NCI-H187 (cell line): ENCODE measurements at places on chromosomes 4 and X.

- no peak for DNase-seq
Measured at GRCh38 chrX:32966821-32967355, 244.5 kb downstream of the DMD start.

GRCh38 chr4:146495269-146495668, 26.5 kb downstream of the SLC10A7 start:
- DNase-seq = no peak

GRCh38 chr4:99103166-99103565, 14.6 kb upstream of the ADH5 start:
- no peak for DNase-seq

- DNase-seq = no peak
Measured at GRCh38 chr4:120009731-120010130, 56.9 kb downstream of the MAD2L1 start.

DNA sequence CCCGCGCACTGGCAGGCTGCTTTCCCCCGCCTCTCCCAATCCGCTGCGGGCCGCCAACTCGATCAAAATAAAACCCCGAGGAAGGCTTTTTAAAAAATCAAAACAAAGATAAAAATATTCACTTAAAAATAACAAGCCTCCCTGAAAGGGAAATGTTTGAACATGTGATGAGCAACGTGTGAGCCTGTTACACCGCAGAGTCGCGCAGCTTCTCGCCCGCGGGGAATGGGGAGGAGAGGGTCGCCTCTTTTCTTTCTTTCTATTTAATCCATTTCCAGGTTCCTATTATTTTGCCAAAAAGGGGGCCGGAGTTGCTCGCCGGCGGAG, 326.0 kb upstream of the F9 start:
- no peak for DNase-seq

GRCh38 chr4:151197247-151197646, 79.7 kb upstream of the PRSS48 start:
- DNase-seq = no peak

DNA sequence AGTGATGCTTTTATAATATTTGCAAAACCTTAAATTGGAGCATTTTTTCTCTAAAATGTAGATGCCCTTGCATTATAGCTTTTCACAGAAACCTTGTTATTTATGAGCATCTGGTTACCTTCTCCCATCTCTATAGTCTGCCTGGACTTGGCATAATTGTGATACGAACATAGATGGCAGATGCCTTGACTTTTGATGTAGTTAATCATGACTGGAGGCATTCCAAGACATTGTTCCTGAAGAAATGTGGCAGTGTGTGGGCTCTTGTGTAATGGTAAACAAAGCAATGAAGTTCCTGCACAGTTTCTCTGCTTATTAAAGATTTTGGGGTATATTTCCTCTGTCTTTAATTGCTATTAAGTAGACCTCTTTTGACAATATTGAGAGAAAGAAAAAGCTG, 500.1 kb downstream of the PCDH19 start:
- DNase-seq = no peak

DNA sequence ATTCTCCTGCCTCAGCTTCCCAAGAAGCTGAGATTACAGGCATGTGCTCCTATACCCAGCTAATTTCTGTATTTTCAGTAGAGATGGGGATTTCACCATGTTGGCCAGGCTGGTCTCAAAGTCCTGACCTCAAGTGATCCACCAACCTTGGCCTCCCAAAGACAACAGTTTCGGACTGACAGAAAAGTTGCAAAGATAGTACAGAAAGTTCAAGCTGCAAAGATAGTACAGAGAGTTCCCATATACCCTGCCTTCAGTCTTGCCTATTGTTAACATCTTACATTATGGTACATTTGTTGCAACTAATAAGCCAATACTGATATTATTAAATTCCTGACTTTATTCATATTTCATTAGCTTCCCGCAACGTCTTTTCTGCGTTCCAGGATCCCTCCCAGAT, 65.8 kb downstream of the SUPT20HL2 start:
- no peak for DNase-seq

- DNase-seq = no peak
Measured at GRCh38 chr4:153402366-153402765, 57.9 kb downstream of the MND1 start.

DNA sequence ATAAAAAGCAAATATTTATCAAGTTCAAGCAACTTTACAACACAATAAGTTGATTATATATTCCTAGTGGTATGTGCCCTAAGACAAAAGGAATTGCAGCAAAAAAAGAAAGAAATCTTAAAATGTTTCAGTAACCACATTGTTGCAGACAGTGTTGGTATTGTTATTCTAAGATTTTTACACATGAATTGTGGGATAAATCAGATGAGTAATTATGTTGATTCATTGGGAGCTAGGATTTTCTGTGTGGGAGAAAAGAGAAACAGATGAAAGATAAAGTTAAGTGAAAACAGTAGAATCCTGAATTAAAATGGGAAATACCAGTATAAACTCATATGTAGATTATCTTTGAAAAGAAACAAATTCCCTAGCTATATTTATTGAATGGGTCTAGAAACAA, 362.4 kb downstream of the PPP3CA start:
- DNase-seq = no peak

DNA sequence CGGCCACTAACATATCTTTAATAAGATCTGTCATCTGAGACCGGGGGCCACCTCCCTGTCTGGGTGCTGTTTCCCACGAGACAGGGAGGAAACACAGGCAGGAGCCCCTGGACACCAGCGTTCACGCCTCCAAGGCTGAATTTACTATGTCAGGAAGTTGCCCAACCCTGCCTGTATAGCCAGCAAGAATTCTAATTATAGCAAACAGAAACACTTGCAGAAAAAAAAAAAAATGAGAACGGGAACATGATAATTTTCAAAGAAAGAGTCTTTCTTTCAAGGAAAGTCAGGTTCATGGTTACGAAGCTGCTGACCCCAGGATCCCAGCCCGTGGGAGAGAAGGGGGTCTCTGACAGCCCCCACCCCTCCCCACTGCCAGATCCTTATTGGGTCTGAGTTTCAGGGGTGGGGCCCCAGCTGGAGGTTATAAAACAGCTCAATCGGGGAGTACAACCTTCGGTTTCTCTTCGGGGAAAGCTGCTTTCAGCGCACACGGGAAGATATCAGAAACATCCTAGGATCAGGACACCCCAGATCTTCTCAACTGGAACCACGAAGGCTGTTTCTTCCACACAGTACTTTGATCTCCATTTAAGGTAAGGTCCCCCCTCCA, at the start of gene IL3RA:
IL3RA (plus strand) TSS at position 455 of the 613 bp plus-strand sequence. CDS start 4,981 bp downstream, outside the sequence.
- no peak for DNase-seq

GRCh38 chrX:75522565-75523431, at the start of gene ZDHHC15:
Gene ZDHHC15, minus strand, starts transcription at chrX:75523037. Its CDS starts 13 bp downstream, at chrX:75523024.
- DNase-seq = peak; percentile 9

GRCh38 chrX:133543654-133544053, 128.4 kb upstream of the GPC4 start:
- DNase-seq = no peak

DNA sequence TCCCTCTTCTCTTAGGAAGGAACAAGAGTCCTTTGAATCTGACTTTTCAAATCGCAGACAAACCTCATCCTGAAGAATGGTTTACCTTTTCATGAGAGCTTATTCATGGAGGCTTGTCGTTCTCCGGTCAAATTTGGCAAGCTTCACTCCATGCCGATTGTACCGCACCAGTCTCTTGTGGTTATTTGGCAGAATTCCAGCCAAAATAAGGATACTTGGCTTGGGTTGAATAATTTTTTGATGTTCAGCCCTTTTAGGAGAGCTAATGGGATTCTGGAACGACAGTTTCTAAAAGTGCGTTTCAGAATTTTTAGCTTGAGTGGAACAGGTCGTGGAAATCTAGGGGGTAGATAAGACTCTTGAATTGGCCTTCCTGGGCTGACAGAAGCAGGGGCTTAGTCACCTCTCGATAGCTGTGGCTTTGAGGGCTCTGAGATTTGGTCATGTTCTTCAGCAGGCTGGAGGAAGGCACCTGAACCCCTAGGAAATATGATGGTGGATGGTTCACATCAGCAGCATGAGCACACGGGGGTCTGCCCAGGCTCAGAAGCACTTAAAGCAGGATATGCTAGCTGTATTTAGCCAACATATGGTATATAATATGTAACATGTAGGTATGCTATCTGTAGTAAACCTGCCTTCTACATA, 1.5 kb downstream of the KLHL2 start:
- DNase-seq = no peak

- no peak for DNase-seq
Measured at GRCh38 chrX:113305496-113305895, 464.9 kb upstream of the AMOT start.

DNA sequence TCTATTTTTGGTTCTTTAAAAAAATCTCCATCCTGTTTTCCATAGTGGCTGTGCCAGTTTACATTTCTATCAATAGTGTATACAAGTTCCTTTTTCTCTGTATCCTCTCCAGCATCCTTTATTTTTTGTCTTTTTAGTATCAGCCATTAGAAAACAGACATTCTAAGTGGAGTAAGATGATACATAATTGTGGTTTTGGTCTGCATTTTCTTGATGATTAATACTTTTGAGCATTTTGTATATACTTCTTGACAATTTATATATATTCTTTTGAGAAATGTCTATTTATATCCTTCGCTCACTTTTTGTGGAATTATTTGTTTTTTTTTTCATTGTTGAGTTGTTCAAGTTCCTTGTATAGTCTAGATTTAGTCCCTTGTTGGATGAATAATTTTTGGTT, 382.2 kb upstream of the SPOCK3 start:
- no peak for DNase-seq

- DNase-seq = no peak
Measured at GRCh38 chr4:105327956-105328355, 145.9 kb downstream of the PPA2 start.

- DNase-seq = no peak
Measured at GRCh38 chr4:185369731-185370130, 26.0 kb downstream of the LRP2BP start.
